ENCODE measurements at places on chromosomes 7 and 10.

- no peak for DNase-seq
Measured at GRCh38 chr7:126720232-126720631, 532.5 kb downstream of the GRM8 start.

- DNase-seq: no peak
Measured at GRCh38 chr10:31730776-31731175, 197.9 kb downstream of the ARHGAP12 start.

DNA sequence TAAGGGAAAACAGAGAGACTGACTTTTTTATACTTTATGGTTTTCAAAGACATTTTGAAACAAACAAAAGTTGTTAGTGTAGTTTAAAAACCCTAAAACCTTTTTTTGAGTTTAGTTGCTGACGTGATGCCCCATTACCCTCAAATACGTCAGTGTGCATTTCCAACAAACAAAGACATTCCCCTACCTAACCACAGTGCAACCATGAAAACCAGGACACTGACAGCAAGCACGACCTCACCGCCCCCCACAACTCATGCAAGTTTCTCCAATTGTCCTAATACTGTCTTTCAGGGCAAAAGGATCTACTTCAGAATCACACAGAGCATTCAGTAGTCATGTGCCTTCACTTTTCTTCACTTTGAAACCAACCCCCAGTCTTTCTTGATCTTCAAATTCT lies 75.0 kb downstream of the WNT2 start:
- DNase-seq: no peak

GRCh38 chr10:314871-315270 lies 179.6 kb downstream of the ZMYND11 start:
- no peak for DNase-seq

DNA sequence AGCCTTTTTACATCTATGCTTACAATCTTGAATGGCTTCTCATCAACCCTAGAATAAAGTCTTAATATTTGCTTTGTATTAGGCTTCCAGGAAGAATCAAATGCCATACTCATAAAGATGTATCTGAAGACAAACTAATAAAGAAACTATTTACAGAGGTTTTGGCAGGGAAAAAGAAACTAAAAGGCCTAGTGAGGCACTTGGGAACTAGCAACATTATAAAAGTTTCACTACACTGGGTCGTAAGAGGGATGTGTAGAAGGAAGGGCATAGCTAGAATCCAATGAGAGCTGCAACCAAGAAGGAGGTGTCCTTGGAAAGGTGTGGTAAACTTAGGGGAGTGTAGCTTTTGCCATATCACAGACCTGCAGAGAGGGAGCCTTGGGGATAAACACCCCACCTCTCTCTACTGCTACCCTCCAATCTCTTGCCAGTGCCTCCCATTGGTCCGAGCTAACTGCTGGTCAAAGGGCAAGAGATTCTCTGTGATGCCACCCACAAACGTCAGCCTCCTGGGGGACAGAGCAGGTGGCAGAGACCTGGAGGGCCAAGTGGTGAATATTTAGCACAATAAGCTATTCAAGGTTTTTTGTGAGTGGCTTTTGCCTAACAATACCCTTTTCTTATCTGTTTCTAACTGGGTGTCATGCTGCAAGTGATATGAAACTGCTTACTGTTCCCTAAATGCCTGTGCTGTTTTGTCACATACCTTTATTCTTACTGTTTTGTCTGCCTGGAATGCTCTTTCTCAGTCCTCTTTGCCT lies 60.7 kb downstream of the CPED1 start:
- DNase-seq: no peak

GRCh38 chr7:93117327-93117726 lies 452 bp downstream of the SAMD9 start:
- no peak for DNase-seq

GRCh38 chr10:78211561-78212051 lies 177.9 kb downstream of the RPS24 start:
- DNase-seq: peak; percentile 20

Data from C1 segment of cervical spinal cord (tissue), 14 donors.